Activated CD8-positive, alpha-beta memory T cell treated with anti-CD3 and anti-CD28 coated beads, Interleukin-2, amount 10 ng/mL, durations not matched to agents 7 days and 5 days (primary cell): ENCODE measurements at places on chromosomes 1 and 21.

GRCh38 chr1:99180343-99180808 lies 83.9 kb upstream of the PLPPR4 start:
- no peaks in the 10 kb centered on the region for H3K36me3 ChIP-seq
- peaks cover 2% of the 10 kb centered on the region for H3K27me3 ChIP-seq
- no peak overlapping the region for H3K4me3 ChIP-seq
- H3K4me1 ChIP-seq = peaks cover 1% of the 10 kb centered on the region
- no peak overlapping the region for H3K27ac ChIP-seq
- DNase-seq = peak; percentile 78

- DNase-seq = peak; percentile 68
- H3K4me3 ChIP-seq = peak overlapping the region; percentile 69
- peak overlapping the region; percentile 86 for H3K27ac ChIP-seq
- H3K4me1 ChIP-seq = peaks cover 23% of the 10 kb centered on the region
- H3K27me3 ChIP-seq = no peaks in the 10 kb centered on the region
Observed at GRCh38 chr1:204578867-204579664, 62.9 kb downstream of the MDM4 start.

DNA sequence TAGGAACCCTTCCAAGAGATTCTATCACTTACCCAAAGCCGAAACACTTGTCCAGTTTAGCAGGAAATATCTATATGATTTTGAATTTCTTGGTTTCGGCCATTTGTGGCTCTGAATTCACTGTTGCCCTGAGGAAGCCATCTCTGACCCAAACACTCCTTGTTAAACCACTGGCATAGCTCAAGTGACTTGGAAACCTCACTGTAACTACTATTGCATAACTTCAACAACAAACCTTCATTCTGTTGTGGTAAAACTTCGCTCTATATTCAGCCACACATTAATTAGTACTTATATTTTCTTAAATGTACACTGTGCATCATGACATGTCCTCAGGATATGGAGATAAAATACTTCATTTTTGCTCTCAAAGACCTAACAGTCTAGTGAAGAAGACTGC lies 63.2 kb downstream of the ST6GALNAC3 start:
- H3K27me3 ChIP-seq = peaks cover 3% of the 10 kb centered on the region
- no peak overlapping the region for H3K27ac ChIP-seq
- no peak for DNase-seq
- no peaks in the 10 kb centered on the region for H3K36me3 ChIP-seq
- no peaks in the 10 kb centered on the region for H3K4me1 ChIP-seq

GRCh38 chr1:91520942-91521507 lies 20.4 kb downstream of the CDC7 start:
- H3K27me3 ChIP-seq = no peaks in the 10 kb centered on the region
- peak overlapping the region; percentile 25 for H3K27ac ChIP-seq
- peaks cover 35% of the 10 kb centered on the region for H3K4me1 ChIP-seq
- H3K4me3 ChIP-seq = no peak overlapping the region

- H3K27me3 ChIP-seq = no peaks in the 10 kb centered on the region
- DNase-seq = no peak
- no peak overlapping the region for H3K27ac ChIP-seq
- peaks cover 40% of the 10 kb centered on the region for H3K36me3 ChIP-seq
- H3K4me3 ChIP-seq = no peak overlapping the region
- H3K4me1 ChIP-seq = peaks cover 12% of the 10 kb centered on the region
Observed at GRCh38 chr1:2403273-2403672, 9.1 kb downstream of the PEX10 start.

- H3K4me3 ChIP-seq = peak overlapping the region; percentile 10
- H3K27me3 ChIP-seq = peaks cover 31% of the 10 kb centered on the region
- peaks cover 35% of the 10 kb centered on the region for H3K4me1 ChIP-seq
- H3K36me3 ChIP-seq = peaks cover 1% of the 10 kb centered on the region
Observed at GRCh38 chr21:42833439-42833815, 45.9 kb downstream of the WDR4 start.

DNA sequence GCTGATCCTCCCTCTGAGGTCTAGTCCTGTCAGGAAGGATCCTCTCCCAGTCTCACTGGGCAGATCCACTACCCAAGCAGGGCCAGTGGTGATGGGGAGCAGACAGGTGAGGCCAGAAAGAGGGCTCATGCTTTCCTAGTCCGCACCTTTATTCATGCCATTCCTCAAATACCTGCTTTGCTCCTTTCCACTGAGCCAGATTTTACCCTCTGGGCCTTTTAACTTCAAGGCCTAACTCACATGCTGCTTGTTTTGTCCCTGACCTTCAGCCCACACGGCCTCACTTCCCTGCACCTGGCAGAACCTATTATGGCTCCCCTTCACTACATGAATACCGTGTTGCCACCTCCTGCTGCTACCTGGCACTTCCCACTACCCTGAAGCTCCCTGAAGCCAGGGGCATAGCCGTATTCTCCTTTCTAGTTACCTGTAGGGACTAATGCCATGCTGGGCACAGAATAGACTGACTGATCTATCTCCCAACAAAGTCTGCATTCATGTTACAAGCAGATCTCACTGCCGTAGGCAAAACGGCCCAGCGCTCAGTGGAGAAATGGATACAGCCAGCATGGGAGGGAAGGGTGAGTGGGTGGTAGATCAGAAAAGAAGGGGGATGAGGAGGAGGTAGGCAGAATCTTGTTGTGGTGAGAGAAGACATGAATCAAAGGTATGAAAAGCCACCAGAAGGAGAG lies 36.1 kb upstream of the GOLT1A start:
- no peaks in the 10 kb centered on the region for H3K4me1 ChIP-seq
- no peak overlapping the region for H3K4me3 ChIP-seq
- no peaks in the 10 kb centered on the region for H3K36me3 ChIP-seq
- no peaks in the 10 kb centered on the region for H3K27me3 ChIP-seq
- no peak overlapping the region for H3K27ac ChIP-seq
- no peak for DNase-seq

DNA sequence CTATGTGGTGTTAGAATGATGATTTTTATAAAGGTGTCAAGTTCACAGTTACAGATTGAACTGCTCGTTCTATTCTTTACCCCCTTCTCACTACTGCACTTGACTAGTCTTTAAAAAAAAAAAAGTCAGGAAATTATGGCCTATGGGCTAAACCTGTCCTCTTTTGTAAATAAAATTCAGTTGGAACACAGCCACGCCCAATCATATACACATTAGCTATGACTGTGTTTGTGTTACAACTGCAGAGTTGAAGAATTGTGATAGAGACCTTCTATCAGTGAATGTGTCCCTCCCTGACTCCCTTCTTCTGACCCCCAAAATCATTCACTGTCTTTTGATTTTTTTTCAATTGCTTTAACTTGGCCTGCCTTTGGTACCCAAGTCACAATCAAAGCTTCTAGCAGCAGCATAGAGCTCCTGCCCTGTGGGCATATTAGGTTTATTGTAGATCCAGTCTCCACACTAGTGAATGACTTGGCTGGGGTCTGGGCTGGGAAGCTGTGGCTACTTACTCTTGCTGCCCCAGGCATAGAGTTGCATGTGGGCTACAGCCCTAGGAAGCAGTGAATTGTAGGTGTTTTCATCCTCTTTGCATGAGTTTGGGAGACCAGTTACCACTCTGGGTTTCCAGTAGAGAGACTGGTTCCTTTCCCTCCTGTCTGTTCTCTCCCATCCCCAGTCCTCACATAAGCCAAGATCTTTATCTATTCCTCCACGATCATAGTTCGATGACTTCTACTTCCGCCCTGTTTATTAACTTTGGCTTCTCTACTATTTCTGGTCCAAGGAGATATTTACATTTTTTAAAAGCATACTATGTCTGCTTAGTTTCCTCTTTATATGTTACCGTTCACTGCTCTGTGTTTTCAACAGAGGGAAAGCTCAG lies 249.9 kb downstream of the FMN2 start:
- no peak for DNase-seq
- H3K4me1 ChIP-seq = no peaks in the 10 kb centered on the region
- no peak overlapping the region for H3K4me3 ChIP-seq
- H3K27ac ChIP-seq = no peak overlapping the region
- no peaks in the 10 kb centered on the region for H3K27me3 ChIP-seq

DNA sequence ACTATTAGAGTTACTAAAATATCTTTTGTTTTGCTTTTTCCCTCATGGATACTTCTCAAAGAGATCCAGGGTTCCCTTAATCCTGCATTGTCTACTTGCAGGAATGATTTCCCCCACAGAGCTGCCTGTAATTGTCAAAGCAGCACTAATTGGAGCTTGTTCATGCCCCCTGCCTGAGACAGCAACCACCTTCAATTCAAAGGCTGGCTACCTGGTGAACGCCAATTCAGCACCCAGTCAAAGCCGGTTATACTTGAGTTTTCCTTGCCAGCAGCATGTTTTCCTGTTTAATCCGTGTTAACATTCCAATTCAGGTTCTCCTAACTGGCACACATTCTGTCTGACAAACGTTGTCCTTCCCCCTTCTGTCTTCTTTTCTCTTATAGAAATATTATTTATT lies 382.9 kb downstream of the NTNG1 start:
- H3K4me1 ChIP-seq = no peaks in the 10 kb centered on the region
- H3K36me3 ChIP-seq = no peaks in the 10 kb centered on the region
- DNase-seq = no peak

DNA sequence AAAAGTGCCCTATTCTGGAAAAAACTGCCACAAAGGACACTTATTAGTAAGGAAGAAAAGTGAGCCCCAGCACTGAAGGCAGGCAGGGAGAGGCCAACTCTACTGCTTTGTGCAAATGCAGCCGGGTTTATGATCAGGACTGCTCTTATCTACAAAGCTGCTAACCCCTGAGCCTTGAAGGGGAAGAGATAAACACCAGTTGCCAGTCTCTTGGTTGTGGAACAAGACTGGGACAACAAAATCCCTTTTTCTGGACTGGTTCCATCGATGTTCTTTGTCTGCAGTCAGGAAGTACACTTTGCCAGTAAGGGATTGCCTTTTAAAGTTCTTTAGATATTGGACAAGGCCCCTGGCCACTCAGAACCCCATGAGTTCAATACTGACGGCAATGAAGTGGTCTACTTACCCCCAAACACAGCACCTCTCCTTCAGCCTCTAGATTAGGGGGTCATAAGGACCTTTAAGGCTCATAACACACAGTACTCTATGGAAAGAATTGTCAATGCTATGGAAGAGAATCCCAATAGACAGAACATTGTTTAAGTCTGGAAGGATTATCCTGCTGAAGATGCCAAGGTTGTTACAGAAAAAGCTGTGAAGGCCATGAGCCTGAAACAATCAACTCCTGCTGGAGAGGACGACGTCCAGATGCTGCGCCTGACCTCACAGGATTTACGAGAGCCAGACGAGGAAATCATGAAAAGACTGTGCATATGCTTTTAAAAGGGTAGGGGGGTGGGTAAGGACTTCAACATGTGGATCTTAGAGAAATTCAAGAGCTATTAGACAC lies 43.6 kb downstream of the GNB1 start:
- no peak overlapping the region for H3K4me3 ChIP-seq
- no peaks in the 10 kb centered on the region for H3K27me3 ChIP-seq
- H3K36me3 ChIP-seq = peaks cover 13% of the 10 kb centered on the region
- H3K4me1 ChIP-seq = peaks cover 24% of the 10 kb centered on the region
- DNase-seq = no peak
- no peak overlapping the region for H3K27ac ChIP-seq

DNA sequence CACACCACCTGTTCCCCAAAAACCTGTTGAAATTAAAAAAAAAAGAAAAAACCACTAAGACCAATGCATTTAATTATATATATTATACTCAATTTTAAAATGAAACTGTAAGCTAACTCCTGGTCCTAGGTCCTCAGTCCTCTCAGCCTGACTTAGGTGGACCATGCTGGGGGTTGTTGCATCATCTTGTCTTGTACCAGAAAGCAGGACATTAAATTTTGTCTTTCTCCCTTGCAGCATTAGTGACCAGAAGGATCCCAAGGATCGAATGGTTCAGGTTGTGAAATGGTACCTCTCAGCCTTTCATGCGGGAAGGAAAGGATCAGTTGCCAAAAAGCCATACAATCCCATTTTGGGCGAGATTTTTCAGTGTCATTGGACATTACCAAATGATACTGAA lies 97.6 kb downstream of the NRDC start:
- DNase-seq = no peak
- H3K4me3 ChIP-seq = no peak overlapping the region
- H3K4me1 ChIP-seq = peaks cover 5% of the 10 kb centered on the region
- H3K27ac ChIP-seq = no peak overlapping the region
- H3K27me3 ChIP-seq = no peaks in the 10 kb centered on the region

DNA sequence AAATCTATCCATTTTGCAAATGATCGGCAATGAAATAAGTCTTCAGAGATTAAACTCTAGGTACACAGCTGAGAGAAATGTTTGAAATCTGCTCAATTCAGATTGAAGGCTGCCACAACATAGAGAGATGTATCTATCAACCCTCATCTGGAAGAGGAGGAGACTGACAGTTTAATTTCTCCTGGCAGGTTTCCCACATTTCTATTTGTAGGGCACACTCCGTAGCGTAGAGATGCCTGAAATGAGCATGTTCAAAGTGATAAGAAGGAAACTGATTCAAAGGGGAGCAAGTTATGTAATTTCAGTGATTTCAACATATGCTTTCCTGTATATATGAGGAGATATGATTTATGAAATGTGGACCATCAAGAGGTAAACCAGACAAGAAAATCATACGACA lies 44.1 kb downstream of the NIBAN1 start:
- no peak overlapping the region for H3K27ac ChIP-seq
- H3K4me3 ChIP-seq = no peak overlapping the region
- H3K27me3 ChIP-seq = no peaks in the 10 kb centered on the region
- DNase-seq = no peak
- peaks cover 38% of the 10 kb centered on the region for H3K36me3 ChIP-seq
- peaks cover 23% of the 10 kb centered on the region for H3K4me1 ChIP-seq

DNA sequence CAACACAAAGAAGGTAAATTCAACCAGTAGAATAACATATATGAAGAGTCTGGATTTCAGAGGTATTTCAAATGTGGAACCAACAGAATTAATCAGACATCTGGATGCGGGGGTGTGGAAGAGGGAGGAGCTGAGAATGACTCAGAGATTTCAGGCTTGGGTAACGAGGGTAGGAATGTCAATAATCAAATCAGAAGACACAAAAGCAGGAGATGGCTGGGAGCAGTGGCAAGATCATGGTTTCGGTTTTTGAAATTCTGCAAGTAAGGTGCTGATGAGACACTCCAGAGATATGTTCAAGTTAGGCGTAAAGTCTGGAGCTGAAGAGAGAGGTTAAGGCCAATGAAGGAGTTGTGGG lies 64.0 kb downstream of the PLPPR5 start:
- H3K27ac ChIP-seq = no peak overlapping the region
- no peaks in the 10 kb centered on the region for H3K27me3 ChIP-seq
- no peaks in the 10 kb centered on the region for H3K4me1 ChIP-seq
- H3K4me3 ChIP-seq = no peak overlapping the region
- no peak for DNase-seq

GRCh38 chr1:56453417-56454078 lies 125.8 kb downstream of the PLPP3 start:
- no peak overlapping the region for H3K27ac ChIP-seq
- DNase-seq = no peak

GRCh38 chr1:168706391-168706992 lies 22.5 kb downstream of the DPT start:
- peaks cover 8% of the 10 kb centered on the region for H3K27me3 ChIP-seq
- no peak for DNase-seq

- H3K27me3 ChIP-seq = peaks cover 18% of the 10 kb centered on the region
- no peaks in the 10 kb centered on the region for H3K4me1 ChIP-seq
- no peaks in the 10 kb centered on the region for H3K36me3 ChIP-seq
- no peak overlapping the region for H3K4me3 ChIP-seq
- no peak overlapping the region for H3K27ac ChIP-seq
Observed at GRCh38 chr21:45378258-45378966, 26.6 kb upstream of the COL18A1 start.

GRCh38 chr1:82485591-82486369 lies 685.0 kb downstream of the ADGRL2 start:
- no peak overlapping the region for H3K4me3 ChIP-seq
- no peaks in the 10 kb centered on the region for H3K4me1 ChIP-seq
- H3K27ac ChIP-seq = no peak overlapping the region
- no peaks in the 10 kb centered on the region for H3K36me3 ChIP-seq
